H54 (cell line): ENCODE measurements at places on chromosomes 3 and 15.

GRCh38 chr3:30680789-30681648 lies 74.6 kb downstream of the TGFBR2 start:
- no peak for DNase-seq

GRCh38 chr3:17175187-17175807 lies 290.5 kb downstream of the PLCL2 start:
- peak; percentile 37 for DNase-seq

DNA sequence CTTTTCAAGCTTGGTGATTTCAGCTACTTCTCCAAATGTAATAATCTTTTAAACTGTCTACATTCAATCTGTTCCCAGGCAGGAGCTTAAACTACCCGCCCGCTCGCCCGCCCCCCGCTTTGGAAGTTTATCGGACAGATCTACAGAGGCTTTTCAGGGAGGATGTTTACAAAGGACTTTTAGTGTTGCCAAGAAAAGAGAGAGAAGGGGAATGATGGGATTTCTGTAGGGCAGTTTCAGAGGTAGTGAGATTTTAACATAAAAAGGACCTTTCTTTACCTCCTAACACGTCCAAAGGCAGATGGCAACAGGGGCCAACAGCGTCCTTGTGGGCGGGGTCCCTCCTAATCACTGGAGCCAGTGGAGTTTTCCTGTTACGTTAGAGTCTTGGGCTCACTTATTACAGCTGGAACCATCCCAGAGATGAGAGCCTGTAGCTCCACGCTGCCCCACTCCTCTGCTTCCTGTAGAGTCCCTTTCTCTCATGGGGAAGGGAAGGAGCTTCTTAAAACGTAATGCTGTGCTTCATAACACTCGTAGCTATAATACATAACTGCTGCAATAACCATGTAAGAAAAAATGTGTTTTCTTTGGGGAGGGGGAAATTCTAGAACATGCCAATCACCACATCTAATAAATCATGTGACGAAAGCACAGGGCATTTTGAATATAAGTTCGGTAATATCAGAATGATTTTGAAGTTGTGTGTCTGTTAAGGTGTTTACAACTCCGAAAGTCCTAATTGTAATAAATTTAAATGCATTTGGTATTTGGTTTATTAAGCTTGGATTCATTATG lies 30.9 kb downstream of the HES1 start:
- DNase-seq, result no peak

DNA sequence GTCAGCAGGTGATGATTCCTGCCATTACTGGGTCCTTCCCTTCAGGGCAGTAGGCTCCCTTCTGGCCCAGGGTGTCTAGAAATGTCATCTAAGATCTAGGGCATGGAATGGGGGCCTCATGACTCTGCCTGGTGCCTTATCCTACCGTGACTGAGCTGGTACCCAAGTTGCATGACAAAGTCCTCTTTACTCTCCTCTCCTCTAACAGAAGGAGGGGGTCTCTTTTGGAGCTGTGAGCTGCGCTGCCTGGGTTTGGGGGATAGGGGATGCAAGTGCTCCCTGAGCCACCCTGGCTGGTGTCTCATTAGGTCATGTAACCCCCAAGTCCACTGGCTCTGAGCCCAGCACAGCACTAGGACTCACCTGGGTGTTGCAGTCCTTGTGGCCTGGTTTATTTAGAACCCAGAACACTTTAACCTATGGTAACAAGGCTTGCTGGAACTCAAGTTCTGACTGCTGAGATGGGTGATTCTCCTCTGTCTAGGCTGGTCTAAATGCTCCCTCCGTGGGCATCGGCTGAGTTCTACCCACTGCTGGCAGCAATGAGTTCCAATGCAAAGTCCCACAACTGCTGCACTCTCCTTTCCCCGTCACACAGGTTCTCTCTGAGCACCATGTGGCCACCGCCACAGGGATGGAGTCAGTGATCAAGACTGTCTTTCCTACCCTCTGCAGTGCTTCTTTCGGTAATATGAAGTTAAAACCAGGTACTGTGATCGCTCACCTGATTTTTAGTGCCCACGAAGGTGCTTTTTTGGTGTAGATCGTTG lies 34.0 kb downstream of the XXYLT1 start:
- DNase-seq, result no peak

DNA sequence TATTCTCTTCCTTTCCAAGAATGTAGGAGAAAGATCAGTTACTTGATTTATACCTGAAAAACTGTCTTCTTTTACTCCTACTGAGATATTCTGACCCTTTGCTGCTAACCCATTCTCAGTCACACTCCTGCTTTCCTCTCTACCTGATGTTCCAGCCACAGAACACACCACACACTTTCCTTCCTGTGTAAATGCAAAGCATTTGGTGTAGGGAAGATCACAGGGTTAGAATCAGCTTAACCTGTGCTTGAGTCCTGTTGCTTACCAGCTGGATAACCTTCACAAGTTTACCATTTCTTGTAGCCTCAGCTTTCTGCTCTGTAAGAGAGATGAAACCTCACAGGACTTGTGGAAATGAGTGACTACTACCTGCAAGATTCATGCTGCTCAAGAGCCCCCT lies 489.8 kb upstream of the GOLIM4 start:
- DNase-seq, result no peak

DNA sequence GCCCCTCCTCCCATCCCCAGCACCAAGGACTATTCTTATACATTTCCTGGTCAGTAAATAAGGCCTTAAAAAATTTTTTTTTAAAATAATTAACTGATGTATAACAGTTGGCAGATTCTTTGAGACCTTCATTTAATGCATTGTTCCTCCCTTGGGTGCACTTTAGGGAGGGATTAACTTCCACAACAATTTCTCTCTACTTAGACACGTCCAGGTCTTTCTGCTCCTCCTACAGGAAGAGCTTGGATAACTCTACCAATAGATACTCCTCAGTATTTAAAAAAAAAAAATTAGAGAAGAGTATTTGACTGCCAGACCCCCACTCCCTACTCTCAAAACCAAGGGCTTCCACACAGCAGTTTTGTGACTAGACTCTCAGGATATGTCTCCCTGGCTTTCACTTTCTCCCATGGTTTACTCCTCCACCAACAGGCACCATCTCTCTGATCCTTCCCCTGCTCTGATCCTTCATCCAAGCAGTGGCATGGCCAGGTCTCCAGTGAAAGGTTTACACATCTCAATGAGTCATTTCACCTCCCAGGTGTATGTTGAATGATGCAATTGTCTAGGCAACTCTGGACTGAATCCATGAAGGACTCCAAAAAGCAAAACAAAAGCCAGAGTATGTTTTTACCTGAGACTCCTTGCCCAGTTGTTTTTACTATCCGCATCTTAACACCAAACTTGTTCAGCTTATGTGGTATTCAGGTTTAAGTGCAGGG lies 7.4 kb downstream of the ZIC4 start:
- no peak for DNase-seq

- DNase-seq, result no peak
Measured at GRCh38 chr15:93360976-93361375, 272.0 kb upstream of the RGMA start.

- no peak for DNase-seq
Measured at GRCh38 chr3:67781218-67781617, 126.8 kb upstream of the SUCLG2 start.

DNA sequence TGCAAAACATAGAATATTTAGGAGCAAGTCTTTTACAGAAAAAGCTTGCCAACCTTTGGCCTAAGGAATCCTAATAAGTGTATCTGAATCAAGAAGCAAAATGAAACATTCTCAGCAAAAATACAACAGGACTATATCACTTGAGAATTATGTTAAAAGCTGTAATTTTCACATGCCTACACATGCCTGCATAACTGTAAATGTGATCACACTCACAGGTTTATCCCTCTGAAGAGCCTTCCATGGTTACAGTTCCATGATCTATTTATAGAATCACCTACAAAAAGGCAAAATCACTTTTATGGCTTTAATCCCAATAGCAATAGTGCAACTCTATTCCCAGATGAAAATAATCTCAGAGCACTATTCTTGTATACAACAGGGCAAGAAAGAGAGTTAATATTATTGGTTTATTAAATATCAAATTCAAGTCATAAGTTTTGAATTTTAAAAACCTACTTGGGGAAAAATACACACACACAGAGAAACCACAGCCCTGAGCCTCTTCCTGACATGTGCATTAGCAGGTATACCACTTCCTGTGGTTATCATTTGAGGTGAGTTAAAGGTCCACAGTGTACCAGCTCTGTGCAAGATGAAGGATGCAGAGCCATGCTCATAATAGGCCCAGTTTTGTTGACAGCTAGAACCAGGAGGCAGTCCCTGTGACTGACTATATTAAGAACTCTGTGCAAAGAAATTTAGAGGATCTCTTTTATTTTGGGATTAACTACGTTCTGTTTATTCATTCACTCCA lies 252.5 kb upstream of the TGFBR2 start:
- no peak for DNase-seq

DNA sequence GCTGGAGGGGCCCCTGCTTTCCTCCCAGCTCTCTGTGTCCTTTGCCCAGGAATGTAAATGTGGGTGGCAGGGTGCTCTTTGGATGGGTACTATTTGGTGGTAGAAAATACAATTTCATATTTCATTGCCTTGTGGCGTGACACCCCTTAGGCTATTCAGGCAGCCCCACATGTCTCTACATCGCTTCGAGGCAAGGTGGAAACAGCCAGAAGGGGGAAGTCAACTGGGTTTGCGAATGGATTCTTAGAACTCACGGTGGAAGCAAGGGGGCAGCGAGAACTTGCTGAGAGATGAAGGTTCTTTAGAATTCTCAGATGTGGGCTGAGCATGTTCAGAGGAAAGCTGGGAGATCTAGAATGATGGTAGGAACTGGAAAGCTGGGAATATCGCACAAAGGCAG lies 25.3 kb downstream of the PLA2G4D start:
- DNase-seq, result no peak

DNA sequence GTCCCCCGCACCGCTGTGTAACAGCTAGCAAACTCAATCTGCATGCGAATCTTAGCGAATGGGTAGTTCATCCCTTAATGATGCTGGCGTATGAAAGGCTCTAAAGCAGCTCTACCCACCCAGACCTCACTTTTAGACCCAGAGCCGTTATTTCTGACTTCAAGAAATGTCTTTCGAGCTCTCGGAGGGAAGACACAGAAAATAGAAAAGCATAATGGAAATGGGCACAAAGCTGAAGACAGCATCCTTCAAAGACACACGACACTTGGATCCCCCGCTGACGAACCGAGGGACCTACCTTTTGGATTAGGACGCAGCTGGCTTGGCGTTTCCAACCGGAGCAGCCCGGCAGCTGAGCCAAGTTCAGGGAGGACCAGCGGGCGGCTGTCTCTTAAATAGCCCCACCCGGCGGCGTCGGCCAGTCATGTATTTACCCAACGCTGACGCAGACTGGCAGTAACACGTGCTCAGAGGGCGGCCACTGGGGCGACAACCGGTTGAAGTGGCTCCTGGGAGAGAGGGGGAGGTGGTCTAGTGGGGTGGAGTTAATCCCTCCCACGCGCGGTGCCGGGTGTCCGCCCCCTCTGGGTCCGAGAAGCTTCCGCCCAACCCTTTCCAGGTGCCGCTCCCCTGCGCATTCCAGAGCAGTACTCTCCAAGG lies 1.5 kb downstream of the CCK start:
- DNase-seq, result no peak

- DNase-seq, result no peak
Measured at GRCh38 chr15:22258009-22258397, 177.7 kb downstream of the OR4M2 start.

- DNase-seq, result no peak
Measured at GRCh38 chr15:92924216-92924615, 24.1 kb downstream of the CHD2 start.

DNA sequence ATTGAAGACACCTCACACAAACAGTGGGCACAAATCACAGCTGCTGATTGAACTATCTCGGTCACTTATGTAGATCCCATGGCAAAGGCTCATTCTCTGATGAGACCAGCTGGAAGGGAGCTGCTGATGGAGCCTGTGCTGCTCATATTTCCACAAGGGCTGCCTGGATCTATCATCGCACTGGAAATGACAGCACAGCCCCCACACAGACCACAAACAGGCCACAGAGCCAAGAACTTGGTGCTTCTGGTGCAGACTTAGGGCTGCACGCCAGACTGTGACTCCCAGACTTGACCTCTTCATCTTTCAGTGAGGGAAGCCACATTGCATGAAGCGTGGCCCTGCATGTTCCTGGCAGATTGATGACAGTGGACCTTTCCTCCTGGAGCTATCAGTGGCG lies 197.6 kb downstream of the MINAR1 start:
- DNase-seq, result no peak

DNA sequence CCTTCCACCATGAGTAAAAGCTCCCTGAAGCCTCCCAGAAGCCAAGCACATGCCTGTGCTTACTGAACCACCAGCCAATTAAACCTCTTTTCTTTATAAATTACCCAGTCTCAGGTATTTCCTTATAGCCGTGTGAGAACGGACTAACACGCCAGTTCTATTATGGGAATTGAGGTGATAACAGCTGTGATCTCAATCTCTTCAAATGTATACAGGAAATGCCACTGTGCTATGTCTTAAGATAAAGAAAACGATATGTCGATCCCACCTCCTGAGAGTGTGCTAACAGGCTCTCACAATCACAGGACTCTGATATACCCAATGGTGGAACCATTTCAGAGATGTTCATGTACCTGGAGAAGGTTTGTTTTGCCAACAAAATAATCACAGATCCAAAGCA lies 26.2 kb downstream of the CHSY1 start:
- DNase-seq, result no peak

- DNase-seq, result no peak
Measured at GRCh38 chr3:98048586-98048985, 13.5 kb upstream of the GABRR3 start.

GRCh38 chr15:80635953-80636352 lies 59.2 kb upstream of the ABHD17C start:
- no peak for DNase-seq

GRCh38 chr15:79494963-79495755 lies 63.0 kb downstream of the MINAR1 start:
- no peak for DNase-seq

- DNase-seq, result no peak
Measured at GRCh38 chr15:69067296-69067695, 52.8 kb downstream of the NOX5 start.
